ENCODE measurements at places on chromosomes 16 and 17.

DNA sequence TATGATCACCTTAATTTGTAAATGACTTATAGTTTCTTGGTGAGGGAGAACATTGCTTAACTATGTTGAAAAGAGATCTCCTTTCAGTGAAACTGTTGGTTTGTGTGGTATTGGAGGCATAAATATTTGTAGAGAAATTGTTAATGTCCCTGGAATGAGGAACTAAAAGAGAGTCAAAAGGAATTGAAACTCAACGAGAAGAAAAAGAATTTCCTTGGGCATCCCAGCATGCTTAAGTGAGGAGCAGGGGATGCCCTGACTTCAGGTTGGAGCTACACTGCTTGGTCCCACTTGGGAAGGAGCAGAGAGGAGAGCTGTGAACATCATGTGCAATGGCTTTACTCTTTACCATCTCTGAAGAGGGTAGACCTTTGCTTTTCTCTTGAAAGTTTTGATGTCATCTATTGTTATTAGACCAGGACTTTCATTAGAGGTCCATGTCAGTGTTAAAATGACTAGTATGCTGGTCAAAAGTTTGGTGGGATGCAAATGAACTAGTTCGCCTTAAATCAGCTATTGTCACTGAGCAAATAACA is 21.7 kb downstream of the KRT23 start:
- no peak for DNase-seq

DNA sequence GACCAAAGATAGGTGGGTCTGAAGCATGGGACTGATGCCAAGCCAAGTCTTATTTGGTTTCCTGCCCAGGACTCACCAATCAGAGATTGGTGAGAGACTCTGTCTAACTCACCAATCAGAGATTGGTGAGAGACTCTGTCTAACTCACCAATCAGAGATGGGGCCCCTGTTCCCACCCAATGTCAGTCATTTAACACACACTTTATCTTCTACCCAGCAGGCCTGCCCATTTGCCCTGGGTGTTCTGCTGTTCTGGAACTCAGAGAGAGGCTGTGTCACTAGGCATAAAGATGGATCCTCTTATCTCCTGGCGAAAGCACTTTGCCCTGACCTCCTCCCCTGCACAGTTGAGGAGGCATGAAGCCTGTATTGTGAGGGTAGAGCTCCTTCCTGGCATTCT is 5.4 kb upstream of the RHOT1 start:
- no peak for DNase-seq

DNA sequence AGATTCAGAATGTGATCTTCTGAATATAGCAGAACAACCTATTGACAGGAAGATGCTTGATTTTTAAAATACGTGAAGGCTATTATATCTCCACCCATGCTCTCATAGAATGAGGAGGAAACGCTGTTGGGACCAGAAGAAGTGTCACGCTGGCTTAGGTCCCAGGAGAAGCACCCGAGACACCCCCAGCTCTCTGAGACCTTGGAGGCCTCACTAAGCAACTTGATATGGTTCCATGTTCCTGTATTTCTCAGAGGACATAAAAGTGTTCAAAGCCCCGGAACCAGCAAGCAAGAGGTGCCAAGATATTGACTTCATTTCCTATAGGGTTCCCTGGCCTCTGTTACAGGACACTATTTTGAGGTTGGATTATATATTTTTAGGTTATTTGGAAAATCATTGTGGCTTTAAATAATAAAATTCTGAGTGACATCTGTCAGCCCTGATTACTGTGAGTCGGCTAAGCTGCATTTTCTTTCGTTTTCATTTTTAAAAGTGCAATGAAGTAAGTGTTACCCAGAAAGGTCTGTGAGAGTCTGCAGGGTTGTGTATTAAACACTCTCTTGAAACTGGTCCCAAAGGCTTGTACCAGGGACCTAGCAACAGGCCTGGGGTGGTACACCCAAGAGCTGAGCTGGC is 400.0 kb downstream of the SOX9 start:
- DNase-seq, result no peak

GRCh38 chr17:77535892-77536291 is 395.1 kb downstream of the SEC14L1 start:
- DNase-seq, result no peak
